Stimulated activated CD4-positive, alpha-beta T cell treated with anti-CD3 and anti-CD28 coated beads, Interleukin-1b, Interleukin-23, amount 100 ng/mL, for 4 hours (primary cell): ENCODE measurements at places on chromosomes 3 and 15.

DNA sequence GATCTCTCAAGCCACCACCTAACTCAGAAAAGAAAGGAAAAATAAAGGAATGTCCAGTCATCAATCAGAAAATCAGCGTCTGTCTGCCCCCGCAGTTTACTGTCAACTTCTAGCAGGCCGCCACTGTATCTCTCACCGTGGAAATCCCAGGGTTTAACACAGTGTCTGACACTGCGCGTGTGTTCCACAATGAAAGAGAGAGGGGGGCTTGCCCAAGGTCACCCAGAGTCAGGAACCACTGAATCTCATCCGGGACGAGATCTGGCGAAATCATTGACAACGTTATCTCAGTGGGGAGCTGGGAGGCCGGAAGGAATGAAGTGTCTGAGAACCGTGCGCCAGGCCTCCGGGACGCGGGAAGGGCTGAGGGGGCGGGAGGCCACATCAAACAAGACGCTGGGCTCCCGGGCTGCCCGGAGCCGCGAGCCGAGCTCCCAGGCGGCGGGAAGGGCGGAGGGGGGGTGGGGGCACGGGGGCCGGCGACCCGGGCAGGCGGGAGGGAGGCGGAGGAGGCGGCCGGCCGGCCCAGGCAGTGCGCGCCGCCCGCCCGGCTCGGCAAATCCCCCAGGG, 2.2 kb upstream of the HES1 start:
- no peak for DNase-seq

- DNase-seq: peak; percentile 77
Measured at GRCh38 chr15:20356444-20356910, 185.1 kb downstream of the GOLGA6L6 start.

DNA sequence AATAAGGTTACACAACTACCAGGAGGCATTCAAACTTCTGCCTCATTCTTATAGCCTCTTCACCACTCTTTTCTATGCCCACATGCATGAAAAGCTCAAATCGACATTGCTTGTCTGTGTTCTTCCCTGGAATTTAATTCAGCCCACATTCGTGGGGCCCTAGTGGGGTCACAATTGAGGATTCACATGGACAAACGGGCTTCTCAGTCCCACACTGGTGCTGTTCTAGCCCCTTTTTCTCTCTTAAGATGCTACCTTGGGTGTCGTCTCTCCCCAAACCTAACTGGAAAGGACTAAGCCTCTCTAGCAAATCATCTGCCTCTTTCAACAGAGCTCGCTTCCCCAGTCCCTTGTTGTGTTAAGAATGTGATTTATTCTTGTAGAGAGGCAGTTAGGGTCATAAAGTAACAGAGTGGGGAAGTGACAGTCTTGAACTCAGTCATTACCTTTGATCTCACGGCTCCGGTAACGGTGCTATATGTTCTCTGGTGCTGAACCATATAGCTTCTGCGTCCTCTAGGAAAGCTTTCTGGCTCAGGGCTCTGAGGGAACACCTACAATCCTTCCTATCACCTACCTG, 4.9 kb downstream of the LPP start:
- no peak for DNase-seq

DNA sequence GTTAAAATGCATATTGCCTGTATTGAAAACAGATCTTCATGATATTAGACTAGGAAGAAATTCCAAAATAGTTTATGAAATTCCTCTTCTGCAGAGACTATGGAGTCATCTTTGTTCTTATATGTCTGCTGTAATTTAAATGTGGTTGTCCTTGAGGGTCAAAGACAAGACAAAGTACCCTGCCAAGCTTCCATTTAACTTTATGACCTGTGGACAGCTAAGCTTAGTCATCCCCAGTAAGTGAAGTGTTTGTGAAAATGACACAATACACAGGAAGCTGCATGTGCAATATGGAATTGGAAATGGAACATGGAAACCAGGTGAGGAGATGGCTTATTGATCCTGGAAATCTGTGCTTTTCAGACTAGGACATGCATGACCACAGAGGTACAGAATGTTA, 68.5 kb upstream of the GBE1 start:
- no peak for DNase-seq

DNA sequence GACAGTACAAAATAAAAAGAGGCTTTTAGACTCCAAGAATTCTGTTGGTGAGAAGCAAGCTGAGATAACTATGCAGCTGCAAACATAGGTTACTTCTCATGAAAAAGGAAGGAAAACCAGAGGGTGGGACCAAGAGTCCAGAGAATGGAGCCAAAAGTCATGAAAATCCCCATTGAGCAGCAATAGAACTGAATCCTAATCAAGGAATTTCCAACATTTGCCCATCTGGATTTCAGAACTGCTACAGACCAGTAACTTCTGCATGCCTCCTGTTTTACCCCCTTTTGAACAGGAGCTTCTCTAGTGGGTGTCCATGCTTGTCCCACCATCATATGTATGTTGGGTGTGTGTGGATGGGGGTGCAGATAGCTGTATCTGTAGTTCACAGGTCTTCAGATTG, 33.6 kb upstream of the BNC1 start:
- no peak for DNase-seq

DNA sequence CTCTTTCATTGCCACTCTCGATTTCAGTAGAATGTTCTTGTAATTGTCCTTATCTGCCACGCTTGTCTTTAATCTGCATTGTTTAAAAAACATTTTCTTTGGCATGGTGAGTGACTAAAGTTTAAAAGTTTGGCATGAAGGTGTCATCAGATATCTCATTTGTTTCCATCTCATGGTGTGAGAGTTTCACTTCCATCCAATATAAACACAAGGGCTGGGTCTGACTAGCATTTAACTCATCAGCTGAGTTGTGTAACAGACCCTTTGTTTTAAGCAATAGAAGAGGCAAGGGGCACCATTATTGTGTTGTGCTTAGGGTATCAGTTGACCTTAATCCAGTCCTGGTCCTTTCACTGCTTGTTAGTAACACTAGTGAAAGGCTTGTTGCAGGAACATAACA, 49.9 kb upstream of the IL12A start:
- DNase-seq: no peak

DNA sequence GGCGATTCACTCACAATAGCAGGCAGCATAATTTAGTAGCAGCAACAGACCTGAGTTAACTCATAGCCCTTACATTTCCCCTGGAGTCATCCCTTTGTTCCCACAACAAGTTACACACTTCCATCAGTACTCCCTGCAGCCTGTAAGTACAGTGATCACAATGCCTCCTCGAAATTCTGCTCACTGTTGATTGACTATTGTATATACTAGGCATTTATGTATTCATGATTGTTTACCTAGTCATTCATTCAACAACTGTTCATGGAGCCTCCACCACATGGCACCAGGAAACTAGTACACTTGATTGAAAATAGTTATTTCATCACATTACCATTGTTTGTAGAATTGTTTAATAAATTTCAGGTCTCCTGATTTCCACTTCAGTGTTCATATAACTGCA, 71.4 kb upstream of the P3H2 start:
- DNase-seq: no peak

DNA sequence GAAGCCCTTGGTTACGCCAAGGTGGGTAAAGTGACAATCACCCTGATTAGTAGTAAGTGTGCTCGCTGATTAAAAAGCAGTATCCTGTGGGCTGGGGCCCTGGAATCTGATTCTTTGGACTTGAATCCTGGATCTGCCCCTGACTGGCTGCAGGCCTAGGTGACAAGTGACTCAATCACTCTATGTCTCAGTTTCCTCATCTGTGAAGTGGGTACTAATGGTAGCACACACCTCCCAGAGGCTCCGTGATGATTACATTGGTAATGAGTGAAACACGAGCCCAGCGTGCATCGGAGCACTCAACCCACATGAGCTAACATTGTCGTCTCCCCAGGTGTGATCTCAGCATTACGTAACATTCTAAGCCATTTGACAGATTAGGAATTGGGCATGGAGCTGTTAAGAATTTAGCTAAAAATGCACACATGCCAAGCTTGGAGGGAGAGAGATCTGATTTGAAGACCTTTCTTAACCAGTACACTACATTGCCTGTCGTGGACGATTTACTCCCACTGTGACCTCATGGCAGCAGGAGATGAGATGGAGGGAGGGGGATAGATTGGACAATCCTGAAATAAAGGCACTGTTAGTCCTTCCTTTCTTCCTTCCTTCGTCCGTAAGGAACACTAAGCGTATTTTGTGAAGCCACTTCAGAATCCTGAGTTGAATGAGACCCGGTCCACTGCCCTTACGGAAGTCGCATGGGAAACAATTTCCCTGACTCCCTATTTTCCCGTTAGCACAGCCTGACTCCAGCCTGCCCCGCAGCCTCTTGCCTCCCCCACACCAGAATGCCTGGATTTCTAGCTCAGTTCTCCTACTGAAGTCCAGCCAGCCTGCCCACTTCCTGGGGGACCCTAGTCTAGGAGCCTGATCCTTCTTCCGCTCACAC, 32.1 kb downstream of the MGLL start:
- DNase-seq: no peak

- DNase-seq: no peak
Measured at GRCh38 chr3:126582311-126582710, 23.6 kb upstream of the C3orf22 start.

DNA sequence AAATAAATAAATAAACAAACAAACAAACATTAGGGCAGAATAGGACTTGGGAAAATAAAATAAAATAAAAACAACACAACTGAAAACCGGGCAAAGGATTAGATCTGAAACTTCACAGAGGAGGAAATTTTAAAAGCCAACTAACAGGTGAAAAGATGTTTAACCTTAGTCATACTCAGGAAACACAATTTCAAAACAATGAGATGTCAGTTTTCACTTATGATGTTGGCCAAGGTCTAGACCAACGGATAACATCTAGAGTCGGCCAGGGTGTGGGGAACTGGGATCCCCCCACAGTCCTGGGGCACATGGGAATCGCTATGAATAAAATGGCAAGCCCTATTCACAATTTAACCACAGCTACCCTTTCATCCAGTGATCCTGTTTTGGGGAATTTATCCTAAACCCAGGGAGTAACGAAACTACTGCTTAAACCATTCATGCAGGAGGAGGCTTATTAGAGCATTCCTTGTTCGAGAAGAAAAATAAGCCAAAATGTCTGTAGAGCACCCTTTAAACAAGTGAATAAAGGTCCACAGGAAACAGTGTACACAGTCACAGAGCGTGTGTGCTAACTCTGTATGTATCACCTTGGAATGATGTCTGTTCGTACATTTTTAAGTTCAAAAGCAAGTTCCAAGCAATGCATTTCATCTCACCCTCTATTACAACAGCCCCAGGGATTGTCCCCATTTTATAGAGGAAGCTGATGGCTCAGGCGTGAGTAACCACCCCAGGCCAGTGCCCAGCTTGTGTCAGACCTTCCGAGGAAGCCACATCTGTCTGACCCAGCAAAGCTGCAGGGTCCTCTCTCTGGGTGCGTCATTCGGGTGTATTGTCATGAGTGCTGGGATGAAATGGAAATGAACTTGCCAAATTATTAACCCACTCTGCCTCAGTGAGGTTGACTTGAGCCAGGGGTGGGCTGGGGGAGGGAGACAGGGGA, 6.3 kb upstream of the ANPEP start:
- no peak for DNase-seq

- no peak for DNase-seq
Measured at GRCh38 chr15:36693644-36694043, 114.2 kb downstream of the CDIN1 start.

DNA sequence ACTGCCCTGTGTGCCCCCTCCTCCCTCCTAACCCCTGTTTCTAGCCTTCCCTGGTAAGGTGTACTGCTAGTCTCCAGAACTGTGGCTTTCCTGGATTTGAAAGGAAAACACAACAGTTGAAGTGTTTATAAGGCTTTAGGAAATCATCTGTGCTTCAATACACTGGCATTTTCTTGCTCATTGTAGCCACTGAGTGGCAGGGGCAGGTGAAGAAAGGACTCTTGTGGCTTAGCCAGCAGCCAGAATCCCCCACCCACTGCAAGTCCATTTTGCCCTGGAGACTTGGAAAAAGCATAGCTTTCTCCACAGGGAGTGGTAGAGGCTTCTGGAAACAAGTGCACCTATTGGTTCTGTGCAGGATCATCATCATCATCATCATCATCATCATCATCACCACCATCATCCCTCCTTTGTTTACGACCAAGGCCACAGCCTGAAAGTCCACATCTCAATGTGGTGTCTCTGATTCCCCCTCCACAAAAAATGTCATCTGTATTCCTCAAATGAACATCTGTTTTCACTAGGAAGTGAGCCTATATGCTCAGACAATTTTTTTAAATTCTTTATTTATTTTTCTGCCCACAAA, 33.4 kb downstream of the AQP9 start:
- no peak for DNase-seq

DNA sequence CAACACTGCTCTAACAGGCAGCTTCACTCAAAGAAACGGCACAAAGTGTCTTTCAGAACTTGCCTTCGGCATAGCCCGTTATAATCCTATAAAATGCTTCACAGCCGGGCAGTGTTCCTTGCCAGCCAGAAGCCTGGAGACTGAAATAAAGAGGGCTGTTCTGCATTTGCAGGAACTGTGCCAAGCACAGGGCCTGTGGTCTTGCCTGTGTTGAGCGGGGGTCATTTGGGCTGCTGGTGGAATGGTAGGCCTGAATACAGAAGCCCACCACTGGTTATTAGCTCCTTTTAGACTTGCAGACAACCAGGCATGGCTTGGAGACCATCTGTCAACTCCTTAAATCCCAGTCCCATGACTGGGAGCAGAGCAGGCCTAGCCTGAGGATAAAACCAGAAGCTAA, 4.7 kb upstream of the ARHGEF3 start:
- no peak for DNase-seq

- no peak for DNase-seq
Measured at GRCh38 chr3:83317605-83318004, 1556.2 kb upstream of the GBE1 start.

- DNase-seq: no peak
Measured at GRCh38 chr3:43187836-43188479, 82.1 kb upstream of the POMGNT2 start.

- no peak for DNase-seq
Measured at GRCh38 chr3:2765002-2765579, 345.1 kb downstream of the IL5RA start.

DNA sequence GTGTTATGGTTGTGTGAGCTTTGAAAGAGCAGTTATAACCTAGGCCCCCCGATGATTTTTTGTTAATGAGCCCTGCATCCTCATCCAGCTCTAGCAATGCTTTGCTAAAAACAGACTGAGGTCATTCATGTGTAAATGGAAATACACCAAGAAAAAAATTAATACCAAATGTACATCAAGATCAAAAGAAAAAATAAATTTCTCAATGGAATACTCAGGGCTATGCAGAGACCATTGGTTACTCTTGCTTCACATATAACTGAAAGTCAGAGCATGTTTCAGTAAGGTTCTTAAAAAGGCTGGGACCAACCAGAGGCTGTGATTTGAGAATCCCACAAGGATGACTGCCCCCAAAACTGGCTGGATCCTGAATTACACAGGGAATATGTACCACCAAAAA, 48.0 kb downstream of the ARHGAP31 start:
- DNase-seq: no peak

- DNase-seq: no peak
Measured at GRCh38 chr3:186361246-186361761, 730 bp downstream of the DGKG start.

GRCh38 chr15:95680728-95681127, 649.8 kb upstream of the NR2F2 start:
- DNase-seq: no peak

GRCh38 chr3:159872374-159873109, 116.1 kb upstream of the IL12A start:
- DNase-seq: no peak
